ENCODE measurements at places on chromosomes 3 and 15.
A peak's percentile ranks its signal among the peaks of the same experiment; 100 is the strongest.

DNA sequence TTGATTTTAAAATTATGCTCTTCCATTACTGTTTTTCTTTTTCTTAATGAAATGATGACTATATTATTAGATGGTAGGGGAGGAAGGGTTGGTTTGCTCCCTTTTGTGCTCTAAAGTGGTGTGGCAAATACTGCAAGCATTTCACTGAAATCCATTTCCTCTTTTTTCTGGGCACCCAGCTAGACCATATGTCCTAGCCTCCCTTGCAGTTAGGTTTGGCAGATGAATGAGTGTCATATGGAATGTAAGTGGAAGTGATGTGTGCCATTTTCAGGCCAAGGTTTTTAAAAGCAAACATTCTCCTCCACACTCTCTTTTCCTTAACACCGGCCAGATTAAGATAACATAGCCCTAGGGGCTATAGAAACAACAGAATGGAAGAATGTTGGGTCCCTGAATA, 363.0 kb downstream of the FGF12 start:
- DNase-seq: no peak

- peak; percentile 22 for DNase-seq
These were observed 119.2 kb upstream of the ZBED2 start for GRCh38 chr3:111714305-111714704.

DNA sequence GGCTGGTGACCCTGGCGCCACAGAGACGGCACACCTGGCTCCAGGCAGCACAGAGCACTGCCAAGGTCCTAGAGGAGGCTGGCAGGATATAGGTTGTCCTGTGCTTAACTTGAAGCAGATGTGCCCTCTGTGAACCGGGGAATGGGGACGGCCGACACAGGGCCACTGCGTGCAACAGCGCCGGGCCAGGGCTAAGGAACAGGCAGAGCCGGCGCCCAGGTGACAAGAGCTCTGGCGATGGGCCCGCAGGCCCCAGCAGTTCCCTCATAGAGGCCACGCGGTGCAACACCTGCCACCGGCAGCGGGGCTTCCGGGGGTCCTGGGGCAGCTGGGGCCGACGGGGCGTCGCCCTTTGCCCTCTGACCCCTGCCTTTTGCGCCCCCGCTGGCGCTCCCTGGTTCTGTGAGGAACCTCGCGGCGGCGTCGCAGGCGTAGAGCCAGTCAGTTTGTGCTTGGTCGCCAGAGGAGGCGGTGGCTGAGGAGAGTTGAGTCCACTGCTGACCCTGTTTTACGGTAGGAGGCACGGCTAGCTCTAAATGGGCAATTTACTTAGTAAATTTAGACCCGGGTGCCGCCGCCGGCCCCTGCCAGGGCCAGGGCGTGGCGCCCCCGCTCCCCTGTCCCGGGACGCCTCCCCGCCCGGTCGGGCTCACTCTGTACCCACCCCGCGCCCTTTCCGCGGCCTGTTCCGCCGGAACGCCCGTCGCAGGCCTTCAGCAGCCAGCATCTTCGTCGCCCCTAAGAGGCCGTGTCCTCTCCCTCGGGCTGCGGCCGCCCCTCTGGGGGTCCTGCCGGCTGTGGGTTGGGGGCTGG, at the start of gene NPAP1:
TSS of gene NPAP1 (plus strand) at position 444 of the 813 bp plus-strand sequence. CDS start at position 537, 93 bp downstream.
- no peak for DNase-seq

DNA sequence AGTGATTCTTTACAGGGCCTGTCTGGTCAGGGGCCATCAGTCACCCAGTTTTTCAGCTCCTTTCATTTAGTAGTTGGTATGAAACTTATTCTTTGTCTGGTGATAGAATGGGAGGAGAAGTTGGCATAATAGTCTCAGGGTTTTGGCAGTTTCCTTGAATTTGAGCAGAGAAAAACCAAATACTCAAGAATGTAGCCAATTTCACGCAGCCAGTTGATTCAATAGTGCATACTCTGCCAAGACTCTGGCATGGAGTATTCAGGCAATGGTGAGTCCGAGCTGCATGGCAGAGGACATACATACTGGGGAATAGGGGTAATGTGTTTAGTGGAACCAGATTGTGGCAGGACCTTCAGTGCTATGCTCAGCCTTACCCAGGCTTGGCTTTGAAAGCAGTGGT, 118.3 kb downstream of the GALK2 start:
- no peak for DNase-seq

- peak; percentile 96 for DNase-seq
These were observed 7.8 kb upstream of the SUMF1 start for GRCh38 chr3:4474683-4475490.

DNA sequence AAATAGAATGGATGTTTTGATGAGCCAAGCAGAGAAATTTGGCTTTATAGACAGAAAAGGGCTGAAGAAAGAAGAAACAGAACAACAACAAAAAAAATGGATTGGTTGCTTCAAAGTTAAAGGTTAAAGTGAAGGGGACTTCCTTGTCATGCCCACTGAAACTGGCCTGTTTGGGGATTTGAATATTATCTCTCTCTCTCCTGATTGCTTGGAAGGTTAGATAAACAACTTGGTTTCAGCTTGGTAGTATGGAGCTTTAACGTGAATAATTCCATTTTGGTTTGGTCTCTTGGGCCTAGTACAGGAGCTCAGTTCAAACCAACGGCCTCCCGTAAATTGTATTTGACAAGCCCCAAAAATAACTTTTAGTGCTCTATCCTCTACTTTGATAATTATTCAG, 70.8 kb upstream of the MBNL1 start:
- peak; percentile 52 for DNase-seq

DNA sequence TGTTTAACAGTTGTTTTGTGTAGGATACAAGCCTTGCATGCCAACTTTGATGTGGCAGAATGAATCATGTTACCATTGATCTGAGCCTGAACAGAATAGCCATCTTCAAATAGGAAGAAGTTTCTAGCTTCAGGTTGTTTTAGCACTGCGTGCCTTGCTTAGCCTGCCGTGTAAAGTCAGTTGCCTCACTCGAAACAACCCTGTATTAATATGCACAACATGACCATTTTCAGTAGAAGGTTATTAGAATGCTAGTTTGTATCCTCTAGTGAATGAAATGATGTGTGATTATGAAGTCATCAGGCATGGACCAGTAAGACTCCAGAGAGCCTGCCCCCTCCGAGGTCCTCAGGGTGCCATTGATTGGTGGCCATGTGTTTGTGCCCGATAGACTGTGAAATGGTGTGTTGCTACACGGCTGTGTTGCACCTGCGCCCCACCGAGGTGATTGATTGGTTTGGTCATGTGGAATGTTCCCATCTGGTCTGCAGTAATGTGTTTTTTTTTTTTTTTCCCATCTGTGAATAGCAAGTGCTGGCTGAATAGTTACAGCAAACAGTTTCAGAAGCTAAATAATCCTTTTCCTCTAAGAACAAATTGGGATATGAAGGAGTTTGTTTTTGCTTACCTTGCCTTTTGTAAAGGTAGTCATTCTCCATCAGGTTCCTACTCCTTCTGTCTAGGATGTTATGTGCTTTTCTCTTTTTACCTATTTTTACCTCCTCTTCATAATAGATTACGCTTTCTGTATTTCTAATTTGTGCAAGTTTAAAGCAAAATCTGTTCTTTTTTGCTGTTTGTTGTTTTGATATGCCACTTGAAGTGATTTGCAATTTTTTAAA, 214.9 kb downstream of the TCF12 start:
- DNase-seq: no peak

- no peak for DNase-seq
These were observed 564 bp upstream of the GABPB1 start for GRCh38 chr15:50355619-50355905.

DNA sequence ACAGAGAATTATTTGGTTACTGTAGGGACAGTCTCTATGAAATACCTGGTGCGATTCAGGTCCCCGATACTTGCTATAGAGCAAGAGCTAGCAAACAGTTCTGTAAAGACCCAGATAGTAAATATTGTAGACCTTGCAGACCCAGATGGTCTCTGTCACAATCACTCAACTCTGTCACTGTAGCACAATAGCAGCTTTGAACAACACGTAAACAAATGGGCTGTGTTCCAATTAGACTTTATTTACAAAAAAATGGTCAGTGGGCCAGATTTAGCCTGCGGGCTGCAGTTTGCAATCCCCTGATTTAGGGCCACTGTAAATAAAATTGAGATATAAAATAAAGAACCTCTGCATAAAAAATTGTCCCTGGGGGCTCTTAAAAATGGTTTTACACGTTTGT, 127.7 kb downstream of the SV2B start:
- DNase-seq: no peak

- DNase-seq: peak; percentile 2
These were observed 285.0 kb downstream of the CLSTN2 start for GRCh38 chr3:140219923-140220452.

- no peak for DNase-seq
These were observed 238.7 kb upstream of the NR2E3 start for GRCh38 chr15:71571641-71572040.

- DNase-seq: no peak
These were observed 392.2 kb downstream of the DIPK2A start for GRCh38 chr3:144363856-144364255.

- no peak for DNase-seq
These were observed 10.0 kb upstream of the FILIP1L start for GRCh38 chr3:100124201-100124761.

DNA sequence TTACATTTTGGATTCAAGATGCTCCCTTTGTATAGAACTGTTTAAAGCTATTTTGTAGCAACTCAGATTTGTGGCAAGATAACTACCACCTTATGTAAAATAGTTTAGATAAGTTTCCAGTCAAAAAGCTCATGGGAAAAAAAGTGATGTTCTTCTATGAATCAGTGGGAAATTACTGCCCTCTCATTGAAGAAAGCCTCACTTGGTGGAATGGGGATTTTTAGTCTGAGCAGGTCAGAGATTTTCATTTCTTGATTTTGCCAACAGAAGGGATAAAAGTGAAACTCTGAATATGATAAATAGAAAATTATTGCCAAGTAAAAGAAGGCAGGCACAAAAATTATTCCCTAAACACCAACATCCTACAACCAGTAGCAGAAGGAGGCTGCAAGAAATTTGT, 25.8 kb upstream of the CSTA start:
- no peak for DNase-seq

DNA sequence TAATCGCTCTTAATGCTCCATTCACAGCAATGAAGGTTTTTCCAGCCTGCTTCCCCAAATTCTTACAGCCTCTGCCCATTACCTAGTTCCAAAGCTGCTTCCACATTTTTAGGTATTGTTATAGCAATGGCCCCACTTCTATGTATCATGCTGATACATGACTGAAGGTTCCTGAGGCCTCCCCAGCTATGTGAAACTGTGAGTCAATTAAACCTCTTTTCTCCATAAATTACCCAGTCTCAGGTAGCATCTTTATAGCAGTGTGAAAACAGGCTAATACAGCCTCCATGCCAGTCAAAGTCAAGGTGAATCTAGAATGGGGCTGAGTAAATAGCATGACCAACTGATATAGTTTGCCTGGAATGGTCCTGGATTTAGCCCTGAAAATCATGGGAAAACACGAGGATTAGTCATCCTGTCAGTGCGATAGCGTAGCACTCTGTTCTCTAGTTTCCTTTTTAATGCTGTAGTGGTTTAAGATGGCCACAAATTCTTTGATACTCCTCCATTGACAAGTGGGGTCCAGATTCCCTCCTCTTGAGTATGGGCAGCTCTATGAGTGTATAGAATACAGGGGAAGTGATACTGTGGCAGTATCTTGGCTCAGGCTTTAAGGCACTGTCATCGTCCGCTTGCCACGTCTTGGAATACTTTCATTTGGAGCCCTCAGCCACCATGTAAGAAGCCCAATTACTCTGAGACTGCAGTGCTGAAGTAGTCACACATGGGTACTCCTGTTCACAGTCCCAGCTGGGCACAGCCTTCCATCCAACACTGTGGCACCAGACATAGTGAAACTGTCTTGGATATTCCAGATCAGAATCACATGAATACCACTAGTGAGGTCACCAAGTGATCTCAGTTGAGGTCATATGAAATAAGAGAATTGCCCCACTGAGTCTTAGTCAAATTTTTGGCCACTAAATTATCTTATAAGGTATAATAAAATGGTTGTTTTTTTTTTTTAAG, 94.0 kb upstream of the PLCL2 start:
- no peak for DNase-seq

- no peak for DNase-seq
These were observed 153.3 kb downstream of the ULK4 start for GRCh38 chr3:41808618-41809017.

GRCh38 chr3:127393131-127393820, 105.4 kb upstream of the PRR20G start:
- no peak for DNase-seq

DNA sequence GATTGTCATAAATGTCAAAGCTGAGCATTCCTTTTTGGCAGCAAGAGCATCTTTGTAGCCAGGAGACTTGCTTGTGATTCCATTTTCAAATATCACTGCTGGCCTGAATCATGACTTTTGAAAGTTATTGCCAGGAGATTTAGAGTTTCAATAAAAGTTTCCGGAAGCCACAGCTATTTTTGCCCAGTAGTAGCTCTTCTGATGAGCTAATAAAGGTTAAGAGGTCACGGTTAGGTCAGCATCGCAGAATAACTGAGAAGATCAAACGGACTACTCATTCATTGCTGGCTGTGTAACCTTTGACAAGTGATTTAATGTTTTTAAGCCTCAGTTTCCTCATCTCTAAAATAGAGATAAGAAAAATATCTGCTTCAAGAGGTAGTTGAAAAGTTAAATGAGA, 105.1 kb upstream of the ETV5 start:
- no peak for DNase-seq

- no peak for DNase-seq
These were observed 105.9 kb downstream of the DNAJB8 start for GRCh38 chr3:128360705-128361271.

GRCh38 chr3:73805435-73805834, 180.7 kb upstream of the PDZRN3 start:
- no peak for DNase-seq

GRCh38 chr3:4712109-4712508, 219.0 kb downstream of the ITPR1 start:
- DNase-seq: peak; percentile 28

DNA sequence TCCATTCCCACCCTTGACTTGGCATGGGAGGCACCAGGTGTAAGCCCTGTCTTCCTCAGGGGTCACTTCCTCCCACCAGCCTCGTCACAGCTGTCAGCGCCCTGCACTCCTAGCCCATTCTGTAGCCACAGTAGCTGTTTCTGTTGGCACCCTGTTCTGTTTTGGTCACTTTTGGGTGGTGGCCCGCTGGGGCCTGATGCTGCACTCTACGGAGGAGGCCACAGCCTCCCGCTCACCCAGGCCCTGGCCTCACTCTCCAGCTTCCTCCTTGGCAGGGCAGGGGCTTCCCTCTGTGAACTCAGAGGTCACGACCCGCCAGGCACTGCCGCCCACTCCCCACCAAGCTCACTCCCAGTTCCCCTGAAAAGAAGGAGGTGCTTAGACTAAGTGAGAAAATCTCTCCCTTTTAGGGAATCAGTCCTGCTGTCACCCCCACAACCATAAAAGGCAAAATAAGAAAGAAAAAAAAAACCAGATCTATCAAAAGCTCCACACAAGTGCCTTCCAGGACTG, 68.4 kb downstream of the MGLL start:
- DNase-seq: peak; percentile 46

DNA sequence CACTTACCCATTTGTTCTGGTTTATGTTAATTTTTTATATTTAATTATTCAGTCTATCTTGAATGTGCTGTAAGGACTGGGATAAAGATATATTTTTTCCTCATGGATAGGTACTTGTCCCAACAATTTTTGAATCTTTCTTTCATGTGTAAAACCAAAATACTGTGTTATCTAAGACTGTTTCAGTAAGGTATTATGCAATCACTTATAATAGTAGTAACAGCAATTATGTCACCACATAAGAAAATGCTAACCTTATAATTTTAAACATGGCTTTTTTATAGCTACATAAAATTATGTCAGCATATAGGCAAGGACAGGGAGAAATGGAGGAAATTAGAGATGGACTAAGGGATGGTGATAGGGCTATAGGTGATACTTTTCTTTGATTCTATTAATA, 2.9 kb upstream of the CTDSPL start:
- no peak for DNase-seq

GRCh38 chr15:85611361-85611760, 183.4 kb downstream of the KLHL25 start:
- no peak for DNase-seq
